ENCODE measurements at places on chromosomes 5 and 9. TPM values are rescaled to one million over a fixed set of nuclear protein-coding genes. Genes with fewer than 3 reads are reported as not detected.

Gene TTC39B
- 56.4 TPM for total RNA-seq

GRCh38 chr5:154972476-154973080, 31.7 kb downstream of the MRPL22 start:
- peak; percentile 80 for DNase-seq
- H3K4me3 ChIP-seq = no peak overlapping the region
- peaks cover 69% of the 10 kb centered on the region for H3K36me3 ChIP-seq
- no peaks in the 10 kb centered on the region for H3K27me3 ChIP-seq
- no peaks in the 10 kb centered on the region for H3K4me1 ChIP-seq

DNA sequence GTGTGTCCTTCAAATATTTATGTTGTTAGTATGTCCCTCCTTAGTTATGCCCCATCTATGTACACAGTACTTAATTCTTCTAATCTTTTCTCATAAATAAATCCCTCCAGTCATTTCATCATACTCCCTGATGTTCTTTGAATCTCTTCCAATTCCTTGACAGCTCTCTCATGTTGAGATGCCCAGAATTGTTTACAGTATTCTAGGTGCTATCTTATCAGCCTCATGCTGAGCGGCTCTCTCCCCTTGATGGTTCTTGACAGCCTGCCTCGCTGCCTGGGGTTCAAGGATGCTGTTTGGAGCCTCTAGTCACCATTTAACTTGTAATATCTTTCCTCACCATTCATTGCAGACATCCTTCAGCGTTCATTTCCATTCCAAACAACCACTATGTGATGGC, 799.2 kb downstream of the BRINP1 start:
- H3K4me3 ChIP-seq = no peak overlapping the region
- H3K4me1 ChIP-seq = no peaks in the 10 kb centered on the region
- H3K27ac ChIP-seq = no peak overlapping the region
- H3K27me3 ChIP-seq = no peaks in the 10 kb centered on the region

DNA sequence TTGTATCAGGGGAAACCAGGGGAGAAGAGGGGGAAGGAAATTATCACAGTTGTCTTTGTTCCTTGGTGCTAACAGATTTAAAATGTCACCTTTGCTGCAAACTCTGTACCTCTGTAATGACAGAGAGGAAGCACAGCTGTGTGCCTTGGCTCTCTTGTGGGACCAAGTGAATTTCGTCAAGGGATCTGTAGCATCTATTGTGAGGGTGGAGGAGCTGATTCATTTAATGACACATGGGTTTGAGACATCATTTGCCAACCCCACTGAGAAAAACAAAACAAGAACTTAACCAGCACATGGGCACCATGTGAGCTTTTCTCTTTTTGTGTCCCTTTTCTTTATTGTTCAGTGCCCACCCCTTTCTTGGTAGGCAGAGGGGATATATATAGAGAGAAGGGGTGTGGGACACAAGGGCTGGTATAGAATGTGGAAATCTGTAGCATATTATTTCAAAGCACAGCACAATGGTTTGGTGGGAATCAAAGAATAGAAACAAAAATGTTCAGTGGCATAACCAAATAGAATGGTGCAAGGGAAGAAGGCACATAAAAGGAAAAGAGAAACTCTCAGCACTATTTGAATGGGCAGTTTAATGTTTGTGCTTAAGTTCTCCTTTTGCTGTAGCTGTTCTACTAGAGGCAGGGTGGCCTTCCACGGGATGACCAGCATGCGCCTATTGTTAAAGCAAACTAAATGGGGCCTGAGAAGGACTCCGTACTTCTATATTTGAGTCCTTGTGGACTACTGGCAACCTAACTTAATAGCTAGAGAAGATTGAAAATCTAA, 63.3 kb downstream of the LIX1 start:
- H3K27ac ChIP-seq = no peak overlapping the region
- H3K4me1 ChIP-seq = no peaks in the 10 kb centered on the region
- H3K36me3 ChIP-seq = no peaks in the 10 kb centered on the region
- no peak overlapping the region for H3K4me3 ChIP-seq
- H3K27me3 ChIP-seq = no peaks in the 10 kb centered on the region
- no peak for DNase-seq

DNA sequence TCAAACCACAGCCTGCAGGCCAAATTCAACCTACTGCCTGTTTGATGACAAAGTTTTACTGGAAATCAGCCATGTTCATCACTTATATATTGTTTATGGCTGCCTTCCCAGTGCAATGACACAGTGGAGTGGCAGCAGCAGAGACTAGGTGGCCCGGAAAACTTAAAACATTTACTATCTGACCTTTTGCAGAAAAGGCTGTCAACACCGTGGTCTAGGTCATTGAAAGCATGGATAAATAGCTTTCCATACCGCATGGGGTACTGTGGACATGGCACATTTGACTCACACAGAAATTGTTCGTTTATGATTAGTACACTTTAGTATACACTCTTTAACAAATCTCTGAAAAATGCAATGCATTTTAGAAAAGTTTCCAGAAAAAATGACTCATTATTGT, 298.3 kb upstream of the EFNA5 start:
- H3K4me1 ChIP-seq = no peaks in the 10 kb centered on the region
- DNase-seq = no peak
- H3K36me3 ChIP-seq = no peaks in the 10 kb centered on the region
- no peak overlapping the region for H3K27ac ChIP-seq
- H3K4me3 ChIP-seq = no peak overlapping the region

DNA sequence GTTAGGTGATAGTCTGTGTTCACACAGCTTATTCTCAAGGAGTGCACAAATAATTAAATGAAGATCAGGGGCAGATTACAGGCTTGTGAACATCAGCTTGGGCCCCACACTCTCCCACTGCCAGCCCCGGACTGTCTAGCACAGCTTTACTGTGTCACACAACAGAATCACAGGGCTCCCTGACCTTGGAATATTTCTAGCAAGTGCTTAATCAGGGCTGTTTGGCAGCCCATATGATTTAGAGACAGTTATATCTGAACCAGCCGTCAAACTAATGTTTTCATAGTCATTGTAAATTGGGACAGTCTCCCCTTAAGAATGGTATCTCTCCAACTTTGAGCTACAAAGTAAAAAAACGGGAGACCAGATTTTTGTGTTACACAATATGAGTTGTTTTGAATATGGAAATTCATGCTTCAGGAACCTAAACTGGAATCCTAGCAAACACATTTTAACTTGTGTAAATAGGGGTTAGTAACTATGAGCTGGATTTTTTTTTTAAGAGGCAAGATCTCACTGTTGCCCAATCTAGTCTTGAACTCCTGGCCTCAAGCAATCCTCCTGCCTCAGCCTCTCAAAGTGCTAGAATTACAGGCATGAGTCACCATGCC, 517.6 kb downstream of the BNC2 start:
- no peak overlapping the region for H3K27ac ChIP-seq
- no peaks in the 10 kb centered on the region for H3K36me3 ChIP-seq
- no peak overlapping the region for H3K4me3 ChIP-seq
- no peaks in the 10 kb centered on the region for H3K27me3 ChIP-seq
- no peak for DNase-seq

DNA sequence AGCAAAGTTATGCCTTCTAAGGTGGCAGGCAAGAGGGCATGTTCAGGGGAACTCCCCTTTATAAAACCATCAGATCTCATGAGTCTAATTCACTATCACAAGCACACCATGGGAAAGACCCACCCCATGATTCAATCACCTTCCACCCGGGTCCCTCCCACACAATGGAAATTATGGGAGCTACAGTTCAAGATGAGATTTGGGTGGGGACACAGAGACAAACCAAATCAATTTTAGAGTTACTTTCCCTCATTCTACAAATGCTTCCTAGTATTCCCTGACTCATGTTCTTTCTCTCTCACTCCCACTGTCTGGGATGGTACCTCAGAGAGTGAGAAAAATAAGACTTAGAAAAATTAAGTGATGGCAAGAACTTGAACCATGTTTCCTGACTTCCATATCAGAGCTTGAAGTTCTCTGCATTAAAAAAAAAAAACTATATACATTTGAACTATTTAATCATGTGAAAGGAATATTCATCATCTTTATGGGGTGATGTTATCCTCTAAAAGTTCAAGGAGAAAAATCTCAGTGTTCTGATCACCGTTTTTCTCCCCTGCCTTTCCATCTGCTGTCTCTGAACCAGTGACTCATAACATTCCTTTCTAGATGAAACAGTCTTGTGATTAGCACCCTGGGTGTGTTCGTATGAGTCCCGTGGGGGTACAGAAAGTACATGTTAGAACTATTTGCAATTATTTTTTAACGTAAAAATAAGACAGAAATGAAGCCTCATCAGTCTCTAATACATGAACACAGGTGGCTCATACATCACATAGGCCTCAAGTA, 282.9 kb downstream of the SLF1 start:
- H3K27ac ChIP-seq = no peak overlapping the region
- H3K36me3 ChIP-seq = no peaks in the 10 kb centered on the region
- no peaks in the 10 kb centered on the region for H3K27me3 ChIP-seq
- no peaks in the 10 kb centered on the region for H3K4me1 ChIP-seq
- no peak overlapping the region for H3K4me3 ChIP-seq

DNA sequence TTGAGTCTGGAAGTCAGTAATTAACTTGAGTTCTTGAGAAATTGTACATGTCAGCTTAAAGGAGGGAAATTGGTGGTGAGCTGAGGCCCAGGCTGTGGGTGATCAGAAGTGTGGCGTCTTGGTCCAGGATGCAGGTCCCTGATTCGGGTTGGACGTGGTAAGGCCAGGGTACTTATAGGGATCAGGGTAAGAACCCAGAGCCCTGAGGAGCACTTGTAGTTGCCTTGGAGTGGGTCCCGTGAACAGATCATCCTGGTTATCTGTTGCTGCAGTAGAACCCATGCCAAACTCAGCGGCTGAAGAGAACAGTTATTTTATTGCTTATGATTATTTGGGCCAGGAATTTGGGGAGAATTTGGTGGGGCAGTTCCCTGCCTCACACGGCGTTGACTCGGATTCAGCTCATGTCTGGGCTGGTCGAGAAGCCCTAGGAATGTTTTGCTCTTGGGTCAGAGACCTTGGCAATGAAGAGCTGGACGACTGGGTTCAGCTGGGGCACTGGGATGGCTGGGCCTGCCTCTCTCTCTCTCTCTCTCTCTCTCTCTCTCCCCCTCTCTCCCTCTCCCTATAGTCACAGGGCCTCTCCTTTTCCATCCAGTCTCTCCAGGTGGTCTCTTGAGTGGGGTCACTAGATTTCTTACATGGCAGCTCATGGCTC, 73.1 kb downstream of the PDZD2 start:
- H3K27me3 ChIP-seq = no peaks in the 10 kb centered on the region
- no peak for DNase-seq
- no peak overlapping the region for H3K27ac ChIP-seq
- H3K36me3 ChIP-seq = no peaks in the 10 kb centered on the region
- no peak overlapping the region for H3K4me3 ChIP-seq
- no peaks in the 10 kb centered on the region for H3K4me1 ChIP-seq

- H3K36me3 ChIP-seq = no peaks in the 10 kb centered on the region
- H3K27me3 ChIP-seq = no peaks in the 10 kb centered on the region
- DNase-seq = no peak
- H3K4me3 ChIP-seq = no peak overlapping the region
- no peak overlapping the region for H3K27ac ChIP-seq
Measured at GRCh38 chr5:163401271-163401670, 36.1 kb upstream of the CCNG1 start.

DNA sequence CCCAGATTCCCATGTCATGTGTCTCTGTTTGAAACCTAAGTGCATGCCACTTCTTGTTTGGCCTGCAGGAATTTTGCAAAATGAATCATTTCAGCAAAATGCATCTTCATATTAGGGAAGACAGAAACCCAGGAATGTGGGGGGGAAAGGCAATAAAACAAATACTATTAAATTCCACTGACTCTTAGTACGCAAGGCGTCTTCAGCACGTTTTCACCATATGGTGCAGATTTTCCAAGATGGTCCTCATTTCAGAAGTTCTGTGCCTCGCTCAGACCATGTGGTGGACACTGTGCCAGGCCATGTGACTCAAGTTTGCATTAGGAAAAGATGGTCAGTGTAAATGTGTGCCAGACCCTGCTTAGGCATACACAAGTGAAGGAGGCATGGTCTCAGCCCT, 184.0 kb downstream of the ACTL7B start:
- H3K27ac ChIP-seq = no peak overlapping the region
- peaks cover 27% of the 10 kb centered on the region for H3K27me3 ChIP-seq
- DNase-seq = no peak
- H3K4me1 ChIP-seq = no peaks in the 10 kb centered on the region

GRCh38 chr9:137083394-137084004, 3.3 kb upstream of the MAN1B1 start:
- no peaks in the 10 kb centered on the region for H3K4me1 ChIP-seq
- no peak overlapping the region for H3K4me3 ChIP-seq
- peaks cover under 1% of the 10 kb centered on the region for H3K36me3 ChIP-seq

- no peaks in the 10 kb centered on the region for H3K36me3 ChIP-seq
- no peak for DNase-seq
- H3K27me3 ChIP-seq = no peaks in the 10 kb centered on the region
- no peaks in the 10 kb centered on the region for H3K4me1 ChIP-seq
Measured at GRCh38 chr5:15731699-15732098, 231.7 kb downstream of the FBXL7 start.

GRCh38 chr5:110150199-110150598, 460.5 kb downstream of the MAN2A1 start:
- H3K27me3 ChIP-seq = peaks cover 23% of the 10 kb centered on the region
- no peaks in the 10 kb centered on the region for H3K36me3 ChIP-seq
- no peak overlapping the region for H3K4me3 ChIP-seq
- DNase-seq = no peak
- no peak overlapping the region for H3K27ac ChIP-seq

- no peak overlapping the region for H3K27ac ChIP-seq
- DNase-seq = no peak
- no peaks in the 10 kb centered on the region for H3K36me3 ChIP-seq
- no peaks in the 10 kb centered on the region for H3K27me3 ChIP-seq
- no peak overlapping the region for H3K4me3 ChIP-seq
Measured at GRCh38 chr5:87121304-87122150, 146.2 kb upstream of the RASA1 start.

DNA sequence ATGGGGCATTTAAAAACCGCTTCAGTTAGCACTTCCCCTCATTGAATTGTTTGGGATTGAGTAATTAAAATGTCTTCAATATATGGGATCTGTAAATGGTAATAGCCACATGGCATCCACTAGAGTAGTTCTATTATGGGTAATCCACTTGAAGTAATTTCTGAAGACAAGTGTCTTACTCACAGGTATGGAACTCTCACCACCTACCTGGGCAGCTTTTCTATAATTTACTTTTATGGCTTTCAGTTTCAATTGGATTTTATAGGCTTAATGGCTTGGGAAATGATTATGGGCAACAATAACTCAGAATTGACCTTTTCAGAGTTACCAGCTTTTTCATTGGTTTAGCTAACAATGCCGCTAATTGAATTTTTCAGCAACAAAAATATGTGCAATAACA, 597.9 kb downstream of the PTPRD start:
- H3K27me3 ChIP-seq = no peaks in the 10 kb centered on the region
- H3K4me1 ChIP-seq = peaks cover 3% of the 10 kb centered on the region
- no peak overlapping the region for H3K27ac ChIP-seq
- no peaks in the 10 kb centered on the region for H3K36me3 ChIP-seq
- no peak overlapping the region for H3K4me3 ChIP-seq
- no peak for DNase-seq

- H3K36me3 ChIP-seq = no peaks in the 10 kb centered on the region
- no peaks in the 10 kb centered on the region for H3K4me1 ChIP-seq
- H3K4me3 ChIP-seq = no peak overlapping the region
Measured at GRCh38 chr9:101711330-101711941, 27.0 kb downstream of the GRIN3A start.

All from endodermal cell (in vitro differentiated cells).